ENCODE measurements at places on chromosomes 16 and 17.

- DNase-seq = no peak
These were observed 330.0 kb downstream of the SHISA9 start for GRCh38 chr16:13231365-13231764.

DNA sequence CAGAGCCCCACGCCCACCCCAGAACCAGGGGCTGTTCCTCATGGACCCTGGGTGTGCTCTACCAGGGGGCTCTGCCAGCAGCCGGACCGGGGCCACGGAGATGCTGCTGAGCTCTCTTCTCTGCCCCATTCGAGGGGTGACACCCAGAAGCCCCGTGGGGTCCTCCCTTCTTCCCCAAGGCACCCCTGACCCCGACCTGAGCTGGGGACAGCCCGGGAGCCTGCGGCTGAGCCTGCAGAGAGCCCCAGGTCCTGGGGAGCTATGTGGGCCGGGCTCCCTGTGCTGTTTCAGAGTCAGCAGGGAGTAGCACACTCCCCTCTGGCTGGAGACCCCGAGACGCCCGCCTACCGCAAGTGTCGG lies 1.2 kb upstream of the PRR35 start:
- no peak for DNase-seq

- no peak for DNase-seq
These were observed 9.1 kb upstream of the PLCG2 start for GRCh38 chr16:81770008-81770407.

DNA sequence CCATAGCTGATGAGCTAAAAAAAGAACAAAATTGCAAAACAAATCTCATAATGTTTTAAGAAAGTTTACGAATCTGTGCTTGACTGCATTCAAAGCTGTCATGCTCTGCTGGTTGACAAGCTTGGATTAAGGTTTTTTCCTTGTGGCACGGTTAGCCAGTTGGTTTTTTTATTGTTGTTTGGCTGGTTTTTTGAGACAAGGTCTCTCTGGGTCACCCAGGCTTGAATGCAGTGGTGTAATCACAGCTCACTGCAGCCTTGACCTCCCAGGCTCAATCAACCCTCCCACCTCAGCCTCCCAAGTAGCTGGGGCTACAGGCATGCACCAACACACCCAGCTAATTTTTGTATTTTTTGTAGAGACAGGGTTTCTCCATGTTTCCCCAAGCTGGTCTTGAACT lies 45.7 kb downstream of the PHKB start:
- no peak for DNase-seq

- DNase-seq = no peak
These were observed 37.5 kb downstream of the SDR42E1 start for GRCh38 chr16:81973737-81974136.

DNA sequence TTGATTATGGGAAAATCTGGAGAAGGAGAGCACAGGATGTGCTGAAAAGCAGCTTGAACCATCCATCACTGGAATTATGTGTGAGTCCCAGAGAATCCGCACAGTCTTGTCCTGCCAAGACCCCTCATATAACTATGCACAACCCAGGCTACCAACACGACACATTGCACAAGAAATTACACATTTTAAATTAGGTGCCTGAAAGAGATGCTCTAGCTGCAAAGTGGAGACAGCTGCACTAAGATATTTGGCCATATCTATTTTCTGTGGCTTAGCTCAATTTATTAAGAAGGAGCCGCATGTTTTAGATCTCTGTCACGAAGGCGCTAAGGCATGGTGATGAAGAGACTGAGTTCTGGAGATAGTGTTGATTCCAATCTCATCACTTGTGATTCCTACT lies 1308.4 kb downstream of the CDH8 start:
- DNase-seq = no peak

DNA sequence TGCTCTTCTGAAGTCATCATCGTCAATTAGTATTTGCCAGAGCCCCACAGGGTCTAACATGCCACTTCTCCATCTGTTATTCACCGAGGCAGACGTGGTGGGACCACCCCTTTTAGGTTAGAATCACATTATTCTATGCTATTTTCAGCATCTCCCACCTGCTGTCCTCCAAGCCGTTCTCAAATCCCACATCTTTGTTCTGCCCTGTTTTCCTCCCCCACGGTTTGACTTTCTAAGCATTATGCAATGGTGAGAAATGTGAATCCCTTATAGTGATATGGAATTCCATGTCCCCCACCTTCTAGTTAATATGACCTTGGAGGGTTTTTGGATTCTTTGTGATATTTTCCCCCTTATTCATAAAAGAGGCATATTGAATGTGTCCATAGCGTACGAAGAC lies 634.1 kb upstream of the RBFOX1 start:
- no peak for DNase-seq

GRCh38 chr17:66462010-66462409 lies 159.6 kb downstream of the PRKCA start:
- DNase-seq = no peak

DNA sequence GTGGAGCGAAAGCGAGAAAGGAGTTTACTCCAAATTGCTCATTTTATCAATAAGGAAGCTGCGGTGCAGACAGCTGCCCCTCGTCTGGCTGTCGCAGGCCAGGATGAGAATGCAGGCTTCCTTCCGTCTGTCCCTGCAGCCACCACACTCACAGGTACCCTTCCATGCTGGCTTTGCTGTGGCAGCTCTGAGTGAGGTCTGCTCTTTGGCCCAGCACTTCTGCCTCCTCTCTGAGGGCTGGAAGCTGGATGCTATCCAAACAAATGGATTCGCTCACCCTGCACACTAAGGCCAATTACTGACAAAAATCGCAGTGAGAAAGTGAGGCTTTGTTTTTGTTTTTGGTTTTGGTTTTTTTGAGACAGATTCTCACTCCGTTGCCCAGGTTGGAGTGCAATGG lies 7.0 kb downstream of the ARMC7 start:
- no peak for DNase-seq

DNA sequence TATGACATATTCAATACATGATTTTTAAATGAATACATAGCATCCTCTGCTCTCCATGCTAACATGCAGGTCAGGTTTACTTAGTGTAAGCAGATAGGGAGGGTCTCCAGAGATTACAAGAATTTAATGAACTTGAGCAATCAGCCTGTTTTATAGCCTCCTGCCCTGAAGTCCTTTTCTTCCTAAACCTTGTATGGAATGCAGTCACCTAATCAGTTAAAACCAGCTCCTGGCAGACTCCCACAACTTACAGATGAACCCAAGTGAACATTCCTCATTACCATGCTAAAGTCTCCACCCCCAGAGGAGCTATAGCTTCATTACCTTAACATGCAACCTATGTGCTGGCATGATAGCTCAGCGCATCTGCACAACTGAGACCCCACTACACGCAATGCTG lies 48.5 kb upstream of the RBBP6 start:
- no peak for DNase-seq

Data from activated CD8-positive, alpha-beta memory T cell treated with anti-CD3 and anti-CD28 coated beads for 1 hour (primary cell).